ENCODE measurements at places on chromosomes 11 and 22. TPM values are rescaled to one million over a fixed set of nuclear protein-coding genes. Genes with fewer than 3 reads are reported as not detected.

Gene OR10A2
- total RNA-seq: not detected

Gene MYRF
- total RNA-seq: 2.6 TPM

Gene TOMM22
- 88.9 TPM for total RNA-seq

Gene PLEKHA7
- total RNA-seq: 0.64 TPM

Gene GRK3
- total RNA-seq: 1.6 TPM

Gene PNPLA5
- not detected for total RNA-seq

Gene SCGB1A1
- total RNA-seq: not detected

Gene CCS
- 34.5 TPM for total RNA-seq

Gene ST14
- total RNA-seq: not detected

Gene SEZ6L
- not detected for total RNA-seq

Gene KBTBD3
- total RNA-seq: 2.6 TPM

Gene RIN1
- total RNA-seq: 19.0 TPM

Gene ADM2
- total RNA-seq: 5.8 TPM

DNA sequence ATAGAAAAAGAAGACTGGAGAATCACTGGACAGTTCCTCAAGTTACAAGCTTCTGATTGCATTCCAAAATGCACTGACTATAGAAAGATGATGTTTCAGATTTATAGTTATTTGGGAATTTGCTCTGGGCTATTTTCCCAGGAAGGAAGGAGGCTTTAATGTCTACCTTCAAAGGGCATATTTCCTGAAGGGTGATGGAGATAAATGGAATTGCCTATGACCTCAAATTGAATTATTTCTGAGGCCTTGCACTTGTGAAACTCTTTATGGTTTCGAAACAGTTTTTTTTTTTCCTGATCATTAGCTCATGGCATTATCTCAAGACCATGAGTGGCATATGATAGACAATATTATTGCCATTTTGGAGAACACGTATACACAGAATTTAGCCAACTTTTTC, 333.9 kb downstream of the METTL15 start:
- DNase-seq: peak; percentile 8

DNA sequence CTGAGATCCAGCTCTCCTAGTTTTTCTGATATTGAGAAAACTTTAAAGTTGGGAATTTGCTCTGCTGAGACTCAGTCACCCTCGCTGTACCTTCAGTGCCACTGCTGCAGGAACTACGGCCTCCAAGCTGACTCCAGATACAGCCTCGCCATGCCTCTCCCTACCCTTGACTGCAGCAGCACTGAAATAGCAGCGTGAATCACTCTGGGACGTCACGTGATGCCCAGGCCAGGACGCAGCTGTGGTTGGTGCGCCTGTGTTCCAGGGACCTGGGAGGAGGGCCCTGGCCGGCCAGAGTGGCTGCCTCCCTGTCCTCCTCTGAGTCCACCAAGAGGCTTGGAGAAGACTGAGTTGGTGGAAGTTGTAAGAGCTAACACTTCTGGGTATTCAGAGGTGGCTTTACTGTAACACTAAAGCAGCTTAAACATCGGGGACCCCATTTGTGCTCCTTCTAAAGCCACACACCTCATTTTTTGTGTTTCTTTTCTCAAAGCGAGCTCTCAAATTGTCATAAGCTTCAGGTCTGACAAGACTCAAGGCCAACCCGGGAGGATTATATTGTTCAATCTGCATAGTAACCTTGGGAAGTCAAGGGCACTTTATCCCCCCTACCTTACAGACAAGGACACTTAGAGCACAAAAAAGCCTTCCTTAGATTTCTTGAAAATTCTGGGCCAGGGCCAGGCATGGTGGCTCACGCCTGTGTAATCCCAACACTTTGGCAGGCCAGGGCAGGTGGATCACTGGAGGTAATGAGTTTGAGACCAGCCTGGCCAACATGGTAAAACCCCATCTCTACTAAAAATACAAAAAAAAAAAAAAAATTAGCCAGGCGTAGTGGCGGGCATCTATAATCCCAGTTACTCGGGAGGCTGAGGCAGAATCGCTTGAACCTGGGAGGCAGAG, 4.2 kb upstream of the STIP1 start:
- DNase-seq: peak; percentile 93

DNA sequence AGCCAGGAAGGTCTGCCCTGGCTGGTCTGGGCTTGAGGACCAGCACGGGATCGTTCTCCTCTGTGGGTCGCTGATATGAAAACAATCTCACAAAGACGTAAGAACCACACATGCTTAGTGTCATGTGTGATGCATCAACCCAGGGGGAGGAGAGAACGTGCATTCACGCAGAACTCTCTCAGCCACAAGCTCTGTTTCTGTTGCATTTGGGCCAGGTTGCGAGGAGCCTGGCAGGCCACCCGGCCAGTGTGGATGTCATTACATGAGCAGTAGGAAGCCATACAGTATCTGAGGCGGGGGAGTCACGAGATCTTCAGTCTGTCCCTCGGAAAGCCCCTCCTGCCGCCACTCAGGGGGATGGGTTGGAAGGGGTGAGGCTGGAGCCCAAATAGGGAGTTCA, 53.1 kb upstream of the KCNQ1OT1 start:
- DNase-seq: peak; percentile 50

DNA sequence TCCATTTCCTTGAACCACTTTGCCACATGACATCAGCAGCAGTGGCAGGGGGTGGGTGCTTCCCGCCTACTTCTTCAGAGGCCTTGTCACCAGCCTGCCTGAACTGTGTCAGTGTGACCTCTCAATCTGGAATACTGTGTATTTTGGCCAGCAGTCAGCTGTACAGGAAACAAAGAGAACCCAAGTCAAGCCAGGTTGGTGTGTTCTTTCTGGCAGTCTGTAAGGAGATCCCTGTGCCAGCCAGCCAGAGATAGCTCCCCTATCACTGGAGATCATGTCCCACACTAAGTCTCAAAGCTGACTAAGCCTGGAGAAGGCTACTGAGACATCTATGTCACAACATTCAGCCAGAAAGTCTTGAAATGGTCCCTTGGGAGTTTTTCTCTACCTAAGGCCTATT, 142.1 kb downstream of the TRPC6 start:
- DNase-seq: no peak

DNA sequence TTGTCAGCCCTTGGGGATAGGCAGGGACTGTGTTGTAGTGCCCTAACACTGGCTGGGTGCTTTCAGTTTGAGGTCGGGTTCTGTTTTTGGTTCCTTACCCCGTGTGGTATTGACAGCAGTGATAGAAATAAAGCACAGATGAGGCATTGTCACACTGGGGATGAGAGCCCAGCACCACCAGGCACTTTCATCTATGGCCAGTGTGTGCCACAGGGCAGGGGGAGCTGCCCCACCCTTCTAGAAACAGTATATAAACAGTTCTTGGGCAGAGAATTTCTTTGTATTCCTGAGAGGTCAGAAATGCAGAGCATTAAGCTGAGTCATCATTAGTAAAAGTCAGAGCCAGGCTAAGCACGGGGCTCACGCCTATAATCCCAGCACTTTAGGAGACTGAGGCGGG, 23.1 kb upstream of the CDC42EP2 start:
- DNase-seq: peak; percentile 90

DNA sequence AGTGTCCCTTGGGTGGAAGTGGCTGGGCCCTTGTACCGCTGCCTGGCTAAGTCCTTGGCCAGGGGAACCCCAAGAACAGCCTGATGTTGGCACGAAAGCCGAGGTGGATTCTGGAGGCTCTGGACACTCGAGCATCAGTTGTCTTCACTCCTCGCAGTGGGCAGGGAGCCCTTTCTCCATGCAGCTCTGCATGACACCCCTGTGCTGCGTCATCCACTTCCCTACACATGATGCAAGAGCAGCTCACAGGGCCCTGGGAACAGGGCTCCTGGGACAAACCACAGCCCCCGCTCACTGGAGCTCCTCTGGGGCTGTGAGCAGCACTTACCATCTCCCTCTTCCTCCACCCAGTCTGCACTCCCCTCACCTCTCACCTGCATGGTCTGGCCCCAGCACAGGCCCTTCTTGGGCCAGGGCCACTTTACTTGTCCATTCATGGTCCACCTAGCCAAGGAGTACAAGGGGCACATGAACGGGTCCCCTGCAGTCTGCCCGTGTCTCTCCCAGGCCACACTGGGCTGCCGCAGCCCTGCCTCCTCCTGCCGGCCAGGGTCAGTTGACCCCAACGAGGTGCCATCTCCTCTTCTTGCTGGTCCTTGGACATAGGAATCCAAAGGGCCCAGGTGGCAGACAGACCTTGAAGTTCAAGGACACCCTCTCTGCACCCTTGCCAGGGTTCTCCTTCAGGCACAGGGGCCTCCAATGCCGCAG, 66.5 kb downstream of the IGF2 start:
- DNase-seq: peak; percentile 42

DNA sequence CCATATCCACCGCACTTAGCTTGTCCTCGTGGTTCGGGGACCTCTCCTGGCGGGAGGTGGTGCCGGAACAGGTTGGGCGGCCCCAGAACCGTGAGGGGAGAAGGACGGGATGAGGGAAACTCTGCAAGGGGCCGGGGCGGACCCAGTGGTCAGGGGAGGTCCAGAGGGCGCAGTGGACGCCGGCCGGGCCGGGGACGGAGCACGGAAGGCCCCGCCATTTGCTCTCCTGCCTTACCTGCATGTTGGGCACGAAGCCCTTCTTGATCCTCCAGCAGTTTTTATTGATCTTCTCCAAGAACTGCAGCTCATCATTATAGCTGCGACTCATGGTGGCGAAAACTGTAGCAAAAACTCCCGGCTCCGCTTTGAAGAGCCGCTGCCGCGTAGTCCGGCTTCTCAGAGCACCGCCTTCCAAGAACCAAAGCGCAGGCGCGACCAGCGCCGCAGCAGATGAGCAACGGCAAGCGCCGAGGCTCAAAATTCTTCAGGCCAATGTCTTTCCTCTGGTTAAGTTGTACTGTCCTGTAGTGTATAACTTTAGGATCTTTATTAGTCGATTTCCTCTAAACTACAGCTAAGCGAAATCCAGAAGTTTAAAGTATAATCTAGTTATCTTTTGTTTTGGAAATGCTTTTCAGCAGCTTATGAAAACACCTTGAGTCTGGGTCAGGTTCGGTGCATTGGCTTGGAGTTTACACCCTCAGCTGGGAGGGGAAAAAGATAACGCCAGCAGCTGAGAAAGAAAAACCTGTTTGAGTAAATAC, at the start of gene RTCB:
Gene RTCB (minus strand): TSS at position 419 of the 764 bp plus-strand sequence. CDS start 91 bp downstream, at position 328.
- DNase-seq: peak; percentile 93

- no peak for DNase-seq
Measured at GRCh38 chr22:44906999-44907644, 102.7 kb downstream of the PHF21B start.

DNA sequence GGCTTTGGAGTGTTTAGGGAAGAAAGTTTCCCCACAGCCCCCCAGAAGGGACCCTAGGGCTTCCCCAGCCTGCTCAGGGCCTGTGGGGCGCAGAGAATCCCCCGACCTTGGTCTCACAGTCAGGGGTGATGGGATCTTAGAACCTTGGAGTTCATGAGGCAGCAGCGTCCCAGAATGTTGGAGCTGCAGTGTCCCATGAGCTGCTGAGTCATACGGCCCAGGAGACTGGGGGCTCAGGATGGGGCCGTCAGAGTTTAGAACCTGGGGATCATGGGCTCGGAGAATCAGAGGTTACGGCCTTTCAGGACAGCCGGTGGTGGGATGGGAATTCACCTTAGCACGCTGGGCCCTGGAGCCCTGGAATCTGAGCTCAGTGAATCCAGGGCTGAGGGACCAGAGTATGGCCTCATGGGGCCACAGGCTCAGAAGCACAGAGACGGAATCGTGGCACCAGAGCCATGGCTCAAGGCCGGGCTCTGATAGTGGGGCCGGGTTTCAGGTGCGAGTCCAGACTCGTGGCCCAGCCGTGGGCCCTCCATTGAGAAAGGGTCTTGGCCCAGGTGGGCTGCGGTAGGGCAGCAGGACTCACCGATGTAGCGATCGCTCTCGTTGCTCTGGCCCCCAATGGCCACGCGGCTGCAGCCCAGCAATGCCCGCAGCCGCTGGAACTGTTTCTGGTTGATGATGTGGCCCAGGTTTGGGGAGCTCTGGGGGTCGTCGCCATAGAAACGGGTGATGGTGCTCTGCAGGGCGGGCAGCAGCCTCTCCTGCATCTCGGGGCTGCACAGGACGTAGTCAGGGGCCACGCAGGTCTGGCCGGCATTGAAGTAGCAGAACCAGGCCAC, 9.5 kb downstream of the ALDH3B2 start:
- DNase-seq: no peak

DNA sequence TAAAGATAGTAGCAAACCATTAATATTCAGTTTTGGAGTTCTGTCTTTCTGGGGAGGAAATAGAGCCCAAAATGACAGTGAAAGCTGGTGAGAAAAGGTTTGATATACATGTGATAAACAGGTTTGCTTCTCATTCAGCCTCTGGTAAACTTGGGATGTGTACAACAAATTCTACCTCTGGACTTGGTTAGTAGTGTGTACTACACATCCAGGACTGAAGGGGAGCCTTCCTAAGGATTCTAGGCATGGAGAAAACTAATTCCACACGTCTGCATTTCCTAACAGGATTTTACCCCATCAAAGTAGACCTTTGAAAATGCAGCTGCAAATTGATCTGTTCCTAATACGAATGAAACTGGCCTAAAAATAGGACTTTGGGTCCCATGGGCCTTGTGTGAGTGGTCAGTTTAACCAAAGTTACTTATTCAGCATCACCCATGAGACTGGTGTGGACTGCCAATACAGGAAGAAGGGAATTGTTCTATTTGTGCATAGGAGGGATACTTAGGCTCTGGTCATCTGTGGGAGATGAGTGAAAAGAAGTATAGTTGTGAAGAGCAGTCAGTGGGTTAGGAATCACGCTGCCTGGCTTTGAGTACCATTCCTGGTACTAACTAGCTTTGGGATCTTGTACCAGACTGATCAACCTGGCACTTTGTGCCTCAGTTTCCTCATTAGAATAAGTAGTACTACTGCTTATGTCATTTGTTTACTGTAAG, 74.2 kb downstream of the YAP1 start:
- no peak for DNase-seq

DNA sequence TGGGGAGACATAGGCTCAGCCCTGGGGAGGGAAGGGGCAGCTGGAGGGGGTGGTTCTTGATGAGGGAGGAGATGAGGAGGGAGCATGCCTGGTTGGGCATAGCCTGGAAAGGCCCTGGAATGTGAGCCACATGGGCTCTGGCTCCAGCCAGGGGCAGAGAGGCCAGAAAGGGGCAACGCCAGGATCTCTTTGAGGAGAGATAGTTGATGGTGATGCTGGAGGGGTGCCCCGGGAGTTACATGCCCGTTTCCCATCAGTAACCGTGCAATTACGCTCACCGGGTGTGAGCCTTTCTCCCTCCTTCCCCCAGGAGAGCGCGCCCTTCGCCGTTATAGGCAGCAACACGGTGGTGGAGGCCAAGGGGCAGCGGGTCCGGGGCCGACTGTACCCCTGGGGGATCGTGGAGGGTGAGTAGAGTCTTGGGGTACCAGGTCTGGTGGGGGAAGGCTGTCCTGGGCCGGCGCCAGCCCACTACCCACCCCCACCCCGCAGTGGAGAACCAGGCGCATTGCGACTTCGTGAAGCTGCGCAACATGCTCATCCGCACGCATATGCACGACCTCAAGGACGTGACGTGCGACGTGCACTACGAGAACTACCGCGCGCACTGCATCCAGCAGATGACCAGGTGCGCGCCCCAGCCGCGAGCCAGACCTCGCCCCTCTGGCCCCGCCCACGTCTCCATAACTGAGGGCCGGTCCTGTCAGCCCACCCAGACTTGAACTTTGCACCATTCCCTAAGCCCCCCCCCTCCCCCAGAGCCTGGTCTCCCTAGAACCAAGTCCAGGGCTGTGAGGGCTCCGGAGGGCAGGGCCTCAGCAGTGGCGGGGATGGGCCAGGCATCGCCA, 1.8 kb upstream of the GP1BB start:
- DNase-seq: no peak
